Body of pancreas (tissue), 4 donors: ENCODE measurements at places on chromosomes 7 and 10. TPM values are rescaled to one million over a fixed set of nuclear protein-coding genes. Genes with fewer than 3 reads are reported as not detected.

DNA sequence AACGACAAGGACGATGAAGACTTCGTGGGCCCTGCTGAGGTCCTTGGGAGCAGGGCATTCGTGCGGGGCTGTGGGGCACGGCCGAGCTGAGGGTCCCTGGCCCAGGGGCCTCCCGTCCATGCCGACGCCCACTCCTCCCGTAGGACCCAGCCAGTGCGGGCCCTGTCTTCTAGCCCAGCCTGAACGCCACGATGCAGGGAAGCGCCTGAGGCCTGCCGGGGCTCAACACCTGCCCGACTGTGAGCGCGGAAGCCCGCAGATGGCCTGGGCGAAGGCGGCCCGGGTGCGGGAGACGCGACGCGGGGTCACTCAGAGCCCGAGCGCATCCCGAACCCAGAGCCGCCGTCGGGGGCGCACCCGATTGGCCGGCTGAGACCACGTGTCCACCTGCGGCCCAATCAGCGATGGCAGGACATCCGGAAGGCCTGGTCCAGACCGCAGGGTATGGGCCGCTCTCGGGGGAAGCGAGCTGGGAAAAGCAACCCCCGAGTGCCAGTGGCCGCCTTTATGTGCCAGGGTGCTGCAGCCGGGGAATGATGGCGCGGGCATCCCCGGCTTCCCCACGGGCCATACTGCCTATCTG, 151.0 kb downstream of the NRF1 start:
- H3K27ac ChIP-seq, result no peak overlapping the region
- DNase-seq, result no peak
- no peaks in the 10 kb centered on the region for H3K27me3 ChIP-seq
- no peak overlapping the region for H3K4me3 ChIP-seq
- H3K36me3 ChIP-seq, result no peaks in the 10 kb centered on the region

DNA sequence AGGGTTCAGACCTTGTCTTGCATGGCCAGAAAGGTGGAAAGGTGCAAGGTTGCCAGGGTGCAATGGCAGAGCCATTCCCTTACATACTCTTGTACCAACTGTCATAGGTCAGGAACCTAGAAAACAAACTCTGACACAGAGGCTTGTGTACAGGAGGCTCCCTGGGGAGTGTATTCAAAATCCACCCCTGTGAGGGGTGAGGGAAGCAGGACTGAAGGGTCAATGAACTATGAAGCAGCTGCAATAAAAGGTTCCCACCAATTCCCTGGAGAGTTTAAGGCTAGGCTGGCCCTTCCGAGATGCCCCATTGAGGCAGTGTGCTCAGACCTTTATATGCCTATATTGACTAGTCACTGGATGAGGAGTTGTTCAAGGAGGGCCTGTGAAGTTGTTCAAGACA, 13.9 kb upstream of the CUZD1 start:
- no peaks in the 10 kb centered on the region for H3K27me3 ChIP-seq
- H3K4me1 ChIP-seq, result peaks cover 22% of the 10 kb centered on the region
- no peak overlapping the region for H3K4me3 ChIP-seq
- H3K27ac ChIP-seq, result no peak overlapping the region

AQP1 gene
- 197 TPM for total RNA-seq

- peaks cover 9% of the 10 kb centered on the region for H3K4me1 ChIP-seq
- H3K27me3 ChIP-seq, result no peaks in the 10 kb centered on the region
- no peak for DNase-seq
- H3K4me3 ChIP-seq, result no peak overlapping the region
- H3K36me3 ChIP-seq, result no peaks in the 10 kb centered on the region
These were observed 112.2 kb upstream of the JCAD start for GRCh38 chr10:30171601-30172000.

ANLN gene
- total RNA-seq, result 0.78 TPM

GRCh38 chr7:91043186-91043585, 221.0 kb upstream of the FZD1 start:
- no peak overlapping the region for H3K27ac ChIP-seq
- H3K4me1 ChIP-seq, result no peaks in the 10 kb centered on the region
- no peaks in the 10 kb centered on the region for H3K36me3 ChIP-seq

UCMA gene
- not detected for total RNA-seq

SEC23IP gene
- total RNA-seq, result 10.1 TPM
